ENCODE measurements at places on chromosomes 3 and 15.

DNA sequence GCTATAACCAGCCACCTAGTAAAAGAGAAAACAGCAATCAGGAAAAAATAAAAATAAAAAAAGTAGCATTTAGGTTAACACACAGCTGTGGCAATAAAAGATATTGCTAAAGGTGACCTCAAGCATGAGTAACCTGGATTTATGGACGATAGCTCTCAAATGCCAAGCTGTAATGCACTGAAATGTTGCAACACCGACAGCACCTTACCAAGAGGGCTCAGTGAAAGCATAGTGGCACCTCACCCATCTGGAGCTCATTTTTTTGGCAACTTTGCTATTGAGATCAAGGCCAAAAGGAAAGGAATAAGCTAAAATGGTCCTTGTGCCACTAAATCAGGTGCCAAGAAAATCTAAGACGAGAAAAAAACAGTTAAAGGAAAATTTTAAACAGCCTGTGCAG is 2.5 kb downstream of the HACD2 start:
- no peak for DNase-seq

DNA sequence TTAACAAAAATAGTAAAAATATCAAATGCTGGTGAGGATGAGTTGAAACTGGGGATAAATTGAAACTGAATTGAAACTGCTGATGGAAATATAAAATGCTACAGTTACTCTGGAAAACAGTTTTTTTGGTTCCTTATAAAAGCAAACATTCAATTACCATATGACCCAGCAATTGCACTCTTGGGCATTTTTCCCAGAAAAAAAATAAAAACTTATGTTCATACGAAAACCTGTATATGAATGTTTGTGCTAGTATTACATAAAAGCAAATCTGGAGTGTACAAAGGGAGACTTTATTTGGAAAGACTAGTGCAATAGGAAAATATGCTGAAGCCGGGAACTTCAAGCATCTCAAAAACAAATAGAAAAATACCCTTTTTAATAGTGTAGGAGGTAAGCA is 857.9 kb upstream of the CADM2 start:
- DNase-seq, result no peak

DNA sequence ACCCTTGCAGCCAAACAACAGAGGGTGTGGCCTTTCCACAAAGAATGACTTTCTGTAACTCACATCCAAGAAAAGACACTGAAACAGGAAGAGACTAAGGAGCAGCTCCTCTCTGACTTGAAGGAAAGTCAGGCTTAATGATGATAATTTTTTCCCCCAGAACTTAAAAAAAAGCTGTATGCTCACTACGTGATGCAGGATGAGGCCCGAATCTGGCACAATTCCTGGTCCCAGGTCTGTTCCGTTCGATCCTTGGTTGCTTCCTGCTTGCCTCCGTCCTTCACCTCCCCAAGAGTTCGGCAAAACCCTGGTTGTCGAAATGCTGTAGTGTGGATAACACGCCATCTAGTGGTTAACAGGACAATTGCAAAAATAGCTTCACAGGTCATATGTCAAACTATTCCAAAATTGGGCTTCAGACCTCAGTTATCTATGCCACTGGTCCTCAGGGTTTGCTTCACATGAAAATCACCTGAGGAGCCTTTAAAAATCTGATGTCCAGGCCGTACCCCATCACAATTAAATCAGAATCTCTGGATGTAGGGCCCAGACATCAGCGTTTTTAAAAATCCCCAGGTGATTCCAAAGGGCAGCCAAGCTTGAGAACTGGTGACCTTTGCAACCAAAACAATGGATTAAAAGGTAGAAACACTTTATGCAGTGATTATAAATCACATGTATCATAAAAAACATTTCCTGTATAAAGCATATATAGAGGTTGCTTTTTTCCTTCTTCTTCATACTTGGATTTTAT is 28.1 kb upstream of the SYNM start:
- DNase-seq, result peak; percentile 66

- DNase-seq, result no peak
Measured at GRCh38 chr3:33541918-33542317, 101.7 kb upstream of the UBP1 start.

DNA sequence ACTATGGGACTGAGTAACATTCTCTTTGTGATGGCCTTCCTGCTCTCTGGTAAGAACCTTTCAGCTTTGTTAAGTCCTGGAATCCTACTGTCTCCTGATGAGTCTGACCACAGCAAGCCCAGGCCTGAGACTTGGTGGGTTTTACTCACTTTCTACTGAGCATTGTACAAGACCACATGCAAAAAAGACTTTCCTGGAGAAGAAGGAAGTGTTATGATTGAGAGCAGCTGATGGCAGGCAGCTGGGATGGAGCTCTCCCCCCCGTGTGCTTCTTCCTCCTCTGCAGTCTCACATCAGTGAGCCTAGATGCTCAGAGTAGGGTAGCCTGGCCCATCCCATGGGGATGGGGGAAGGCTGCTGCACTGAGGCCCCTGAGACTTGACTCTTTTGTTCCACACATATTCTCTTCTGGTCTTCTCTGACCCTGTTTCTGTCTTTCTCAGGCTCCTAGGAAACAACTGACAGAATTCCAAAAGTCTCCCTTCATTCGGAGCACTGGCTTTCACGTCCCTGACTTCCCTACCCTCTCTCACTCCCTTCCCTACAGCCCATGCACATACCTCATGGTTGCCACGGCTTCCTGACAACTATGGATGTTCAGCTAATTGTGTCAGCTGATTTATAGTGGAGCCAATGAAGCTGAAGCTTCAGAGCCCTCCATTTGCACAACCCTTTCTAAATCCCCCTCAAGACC is 36.6 kb downstream of the CD86 start:
- no peak for DNase-seq

DNA sequence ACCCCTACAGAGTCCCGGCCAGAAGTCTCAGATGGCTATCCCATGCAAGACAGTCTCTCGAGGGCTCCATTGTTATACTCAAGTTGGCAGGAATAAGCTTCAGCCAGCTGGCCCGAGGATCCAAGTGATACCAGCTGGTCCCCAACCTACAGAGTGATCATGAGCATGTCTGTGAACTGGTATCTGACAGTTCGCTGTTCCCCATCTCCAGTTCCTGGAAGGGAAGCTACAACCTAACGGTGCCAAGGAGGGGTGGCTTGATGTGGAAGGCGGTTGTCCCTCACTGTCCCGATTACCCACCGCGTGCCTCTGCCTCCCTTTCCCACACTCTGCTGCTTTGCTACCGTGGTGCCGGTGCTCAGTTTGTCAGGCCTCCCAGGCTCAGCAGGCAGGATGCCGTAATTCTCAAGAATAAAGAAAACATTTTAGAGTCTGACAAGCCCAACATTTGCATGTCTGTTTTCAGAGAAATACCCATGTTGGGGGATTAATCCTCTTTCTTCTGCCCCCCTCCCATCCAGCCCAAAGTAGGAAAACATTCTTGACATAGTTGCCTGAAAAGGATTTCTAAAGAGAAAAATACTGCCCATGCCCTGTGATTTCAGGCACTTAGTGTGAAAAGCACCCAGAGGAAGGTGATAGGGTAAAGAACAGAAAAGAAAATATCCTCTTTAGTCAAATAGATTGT is 49.4 kb upstream of the HES1 start:
- no peak for DNase-seq

- no peak for DNase-seq
Measured at GRCh38 chr3:149992416-149993058, 21.8 kb upstream of the PFN2 start.

DNA sequence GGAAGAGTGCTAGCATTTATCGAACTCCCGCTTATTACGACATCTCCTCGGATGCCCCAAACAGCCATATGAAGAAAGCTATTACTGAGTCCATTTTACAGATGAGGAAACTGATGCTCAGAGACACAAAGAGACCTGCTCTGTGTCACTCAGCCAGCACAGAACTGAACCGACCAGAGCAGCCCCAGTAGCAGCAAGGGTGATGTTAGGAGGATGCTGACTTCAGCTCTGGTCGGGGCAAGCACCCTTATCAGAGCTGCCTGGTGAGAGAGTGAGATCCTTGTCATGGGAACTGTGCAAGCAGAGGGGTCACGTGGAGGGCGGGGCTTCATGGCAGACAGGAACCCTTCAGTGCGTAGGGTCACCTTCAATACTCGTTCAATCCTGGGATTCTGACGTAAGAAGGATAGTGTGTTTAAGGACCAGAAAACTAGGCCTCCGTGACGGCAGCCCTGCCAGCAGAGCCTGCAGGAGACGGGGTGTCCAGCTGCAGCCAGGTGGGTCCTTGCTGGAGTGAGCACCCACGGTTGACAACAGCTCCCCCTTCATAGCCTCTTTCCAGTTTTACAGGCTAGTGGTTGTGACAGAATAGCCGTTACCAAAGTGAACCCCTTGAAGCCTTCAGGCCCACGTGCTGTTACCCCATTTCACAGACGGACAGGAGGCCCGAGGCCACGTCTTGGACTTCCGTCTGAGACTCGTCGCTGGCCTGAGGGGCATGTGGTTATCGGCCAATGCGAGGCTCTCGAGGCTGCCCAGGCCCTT is 12.0 kb upstream of the IQSEC1 start:
- DNase-seq, result no peak

GRCh38 chr15:73927476-73928240 is 1.4 kb downstream of the LOXL1 start:
- peak; percentile 53 for DNase-seq

DNA sequence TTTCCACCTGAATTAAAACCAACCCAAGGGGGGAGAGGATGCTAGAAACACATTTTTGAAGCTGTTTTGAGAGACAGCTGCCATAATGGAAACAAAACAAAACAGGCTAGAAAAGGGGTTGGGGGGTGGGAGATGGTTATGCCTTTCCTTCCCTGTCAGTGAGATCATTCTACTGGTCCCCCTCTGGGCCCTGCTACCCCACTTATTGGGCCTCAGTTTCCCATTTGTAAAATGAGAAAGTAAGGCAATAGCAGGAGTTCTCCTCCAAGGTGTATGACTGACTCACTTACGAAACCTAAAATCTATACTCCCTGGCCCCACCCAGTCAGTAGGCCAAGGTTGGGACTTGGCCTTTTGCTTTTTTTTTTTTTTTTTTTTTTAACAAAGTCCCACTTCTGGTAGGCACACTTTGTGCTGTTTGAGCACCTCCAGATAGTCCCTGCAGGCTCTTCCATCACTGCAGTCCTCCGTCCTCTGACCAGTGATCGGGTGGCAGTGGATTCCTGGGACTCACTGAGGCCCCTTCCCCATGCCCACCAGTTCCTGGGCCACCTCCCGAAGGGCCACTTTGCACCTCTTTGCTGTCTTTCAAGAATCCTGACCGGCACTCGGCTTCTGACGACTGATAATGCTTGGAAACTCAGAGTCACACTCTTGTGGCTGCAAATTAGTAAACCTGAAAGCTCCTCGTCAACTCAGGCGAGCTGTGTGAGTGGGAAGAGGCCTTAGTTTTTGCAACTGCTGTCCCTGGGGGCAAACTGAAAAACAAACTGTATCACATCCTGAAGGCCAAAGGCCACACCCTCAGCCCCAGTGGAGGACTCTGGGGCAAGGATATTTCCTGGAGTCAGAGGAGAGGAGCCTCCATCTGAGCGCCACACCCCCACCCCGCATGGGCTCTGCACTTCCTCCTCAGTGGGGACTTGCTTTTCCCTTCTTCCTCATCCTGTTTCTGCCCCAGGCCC is 6.7 kb upstream of the PSTPIP1 start:
- DNase-seq, result no peak

DNA sequence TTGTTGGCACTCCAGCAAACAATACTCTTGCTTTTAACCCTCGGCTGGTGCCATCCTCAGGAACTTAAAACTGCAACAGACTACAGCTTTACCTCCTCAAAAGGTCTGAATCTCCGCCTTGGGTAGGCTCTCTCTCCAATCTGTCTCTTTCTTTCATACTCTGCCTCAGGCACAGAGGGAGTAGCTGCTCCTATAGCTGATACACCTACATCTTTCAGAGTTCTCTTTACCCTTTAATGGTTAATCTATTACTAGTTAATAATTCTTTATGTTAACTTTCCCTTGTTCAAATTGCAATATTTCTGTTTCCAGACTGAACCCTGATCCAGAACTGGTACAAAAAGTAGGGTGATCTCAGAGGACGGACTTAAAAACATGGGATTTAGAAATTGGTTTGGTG is 66.2 kb downstream of the MAP4 start:
- DNase-seq, result no peak

GRCh38 chr3:157700405-157700804 is 197.2 kb upstream of the VEPH1 start:
- DNase-seq, result peak; percentile 14

- no peak for DNase-seq
Measured at GRCh38 chr15:41940441-41940857, 31.9 kb downstream of the EHD4 start.

- DNase-seq, result no peak
Measured at GRCh38 chr3:100856821-100857220, 136.4 kb downstream of the ABI3BP start.

DNA sequence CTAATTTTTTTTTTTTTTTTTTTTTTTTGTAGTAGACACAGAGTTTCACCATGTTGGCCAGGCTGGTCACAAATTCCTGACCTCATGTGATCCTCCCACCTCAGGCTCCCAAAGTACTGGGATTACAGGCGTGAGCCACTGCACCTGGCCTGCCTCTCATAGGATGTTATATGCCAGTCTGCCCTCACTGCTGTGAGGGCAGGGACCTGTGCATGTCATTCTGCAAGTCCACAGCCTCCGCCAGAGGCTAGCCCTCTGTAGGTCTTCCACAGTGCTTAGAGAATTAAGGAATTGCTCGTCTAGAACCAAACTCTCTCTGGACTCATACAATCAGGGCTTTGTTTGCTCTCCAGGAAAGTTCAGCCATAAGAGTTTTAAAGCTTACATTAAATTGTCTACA is 163.9 kb upstream of the WNT5A start:
- no peak for DNase-seq

GRCh38 chr3:177262396-177262795 is 65.1 kb upstream of the TBL1XR1 start:
- no peak for DNase-seq

GRCh38 chr3:129888771-129889170 is 4.7 kb downstream of the TMCC1 start:
- DNase-seq, result no peak

DNA sequence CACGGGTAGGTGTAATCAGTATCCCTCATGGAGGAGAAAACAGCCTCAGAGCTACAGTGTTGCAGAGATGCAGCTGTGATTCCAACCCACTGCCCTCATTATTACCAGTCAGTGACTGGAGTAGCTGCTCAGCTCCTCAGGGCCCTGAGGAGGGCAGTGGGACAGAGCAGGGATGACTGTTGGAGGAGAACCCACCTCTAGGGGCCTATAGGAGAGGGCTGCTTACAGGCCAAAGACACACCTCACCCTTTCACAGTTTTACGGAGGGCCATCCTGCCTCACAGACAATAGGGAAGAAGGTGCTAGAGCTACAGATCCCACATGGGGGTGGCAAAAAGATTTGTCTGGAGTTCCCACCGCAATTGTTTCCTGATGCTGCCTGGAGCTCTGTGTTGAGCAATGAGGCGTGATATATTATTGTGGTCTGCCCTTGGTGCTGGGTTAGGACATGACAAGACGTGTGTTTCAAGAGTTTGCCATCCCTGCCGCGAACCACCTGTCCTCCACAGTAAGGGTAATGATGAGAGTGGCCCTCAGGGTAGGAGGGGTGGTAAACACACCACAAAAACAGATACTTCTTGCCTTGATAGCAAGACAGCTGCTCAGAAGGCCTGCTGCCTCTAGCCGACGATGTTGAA is 140.5 kb upstream of the TPM1 start:
- no peak for DNase-seq
